ENCODE measurements at places on chromosomes 2 and 18.
A peak's percentile ranks its signal among the peaks of the same experiment; 100 is the strongest.

DNA sequence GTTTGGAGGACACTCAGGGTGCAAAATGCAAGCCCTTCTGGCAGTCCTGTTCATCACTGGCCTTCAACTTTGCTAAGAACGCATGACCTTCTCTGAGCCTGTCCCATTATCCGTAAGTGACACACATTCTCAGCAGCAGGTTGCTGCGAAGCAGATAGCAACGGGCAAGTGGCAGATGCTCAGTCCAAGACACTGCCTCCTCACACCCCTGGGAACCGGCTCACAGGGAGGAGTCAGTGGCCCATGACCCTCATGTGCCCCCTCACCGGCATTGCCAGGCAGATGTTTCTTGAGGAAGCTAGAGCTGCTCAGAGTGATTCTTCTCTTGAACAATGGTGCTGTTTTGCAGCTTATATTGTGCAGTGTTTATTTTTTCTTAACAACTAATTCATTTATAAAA lies 737.2 kb upstream of the HS6ST1 start:
- no peak for DNase-seq

- DNase-seq = no peak
Observed at GRCh38 chr2:72326759-72327158, 179.1 kb upstream of the CYP26B1 start.

- DNase-seq = no peak
Observed at GRCh38 chr2:232781765-232782164, 5.4 kb upstream of the KCNJ13 start.

DNA sequence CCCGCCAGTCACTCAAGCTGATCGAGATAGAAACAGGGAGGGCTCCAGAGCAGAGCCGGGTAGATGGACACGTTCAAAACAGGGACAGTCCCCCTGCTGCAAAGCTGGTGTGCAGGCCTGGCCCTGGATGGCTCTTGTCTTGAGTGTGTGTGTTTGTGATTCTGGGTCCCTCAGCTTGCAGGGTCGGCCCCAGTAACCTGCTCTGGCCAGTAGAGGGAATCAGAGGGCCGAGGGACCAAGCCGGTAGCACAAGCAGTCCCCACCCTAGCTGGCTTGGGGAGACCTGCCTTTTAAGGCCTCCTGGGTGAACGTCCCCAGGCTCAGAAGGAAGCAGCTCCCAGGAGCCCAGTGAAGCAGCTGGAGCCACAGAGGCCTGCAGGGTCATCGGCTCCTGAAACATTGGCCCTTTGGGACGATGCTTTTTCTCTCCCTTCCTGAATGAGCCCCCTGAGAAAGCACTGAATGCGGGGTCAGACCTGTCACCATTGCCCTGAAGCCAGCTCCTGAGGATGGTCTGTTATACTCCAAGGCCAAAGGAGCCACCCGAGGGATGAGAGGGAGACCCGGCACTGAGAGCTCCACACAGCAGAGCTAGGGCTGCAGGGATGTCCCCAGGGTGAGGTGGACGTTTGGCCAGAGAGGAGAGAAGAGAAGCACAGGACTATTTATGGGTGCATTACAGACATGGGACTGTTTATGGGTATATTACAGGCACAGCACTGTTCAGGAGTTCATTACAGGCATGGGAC lies 15.4 kb upstream of the MLPH start:
- DNase-seq = peak; percentile 42

- DNase-seq = no peak
Observed at GRCh38 chr2:20186078-20186854, 38.7 kb downstream of the SDC1 start.

DNA sequence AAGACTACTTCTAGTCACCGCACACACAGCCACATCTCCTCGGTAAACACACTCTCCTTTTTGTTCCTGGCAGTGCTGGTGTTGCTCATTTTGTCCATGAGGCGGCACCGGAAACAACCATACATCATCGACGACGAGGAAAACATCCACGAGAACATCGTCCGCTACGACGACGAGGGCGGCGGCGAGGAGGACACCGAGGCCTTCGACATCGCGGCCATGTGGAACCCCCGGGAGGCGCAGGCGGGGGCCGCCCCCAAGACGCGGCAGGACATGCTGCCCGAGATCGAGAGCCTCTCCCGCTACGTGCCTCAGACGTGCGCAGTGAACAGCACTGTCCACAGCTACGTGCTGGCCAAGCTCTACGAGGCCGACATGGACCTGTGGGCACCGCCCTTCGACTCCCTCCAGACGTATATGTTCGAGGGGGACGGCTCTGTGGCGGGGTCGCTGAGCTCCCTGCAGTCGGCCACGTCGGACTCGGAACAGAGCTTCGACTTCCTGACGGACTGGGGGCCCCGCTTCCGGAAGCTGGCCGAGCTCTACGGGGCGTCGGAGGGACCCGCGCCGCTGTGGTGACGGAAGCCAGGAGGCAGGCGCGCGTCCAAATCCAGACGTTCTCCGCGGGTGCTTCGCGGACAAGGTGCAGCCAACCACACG lies 221.0 kb downstream of the CDH20 start:
- no peak for DNase-seq

DNA sequence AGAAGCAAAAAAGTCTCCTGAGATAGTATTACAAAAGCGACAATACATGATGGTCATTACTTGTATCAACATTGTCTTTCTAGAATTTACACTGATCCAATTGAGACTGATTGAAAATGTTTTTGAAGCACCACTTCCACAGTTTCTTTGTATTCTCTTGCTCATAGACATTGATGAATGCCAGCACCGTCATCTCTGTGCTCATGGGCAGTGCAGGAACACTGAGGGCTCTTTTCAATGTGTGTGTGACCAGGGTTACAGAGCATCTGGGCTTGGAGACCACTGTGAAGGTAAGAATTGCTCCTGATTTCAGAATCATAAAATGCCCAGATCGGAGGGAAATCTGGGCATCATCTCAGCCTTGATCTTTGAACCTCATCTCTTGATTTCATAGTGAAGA lies 175.1 kb upstream of the RASGRP3 start:
- no peak for DNase-seq

Measured in naive thymus-derived CD8-positive, alpha-beta T cell (primary cell).